Activated T-helper 1 cell treated with anti-CD3 and anti-CD28 coated beads, Interleukin-2, amount 50 U/mL, for 16 hours (primary cell): ENCODE measurements at places on chromosomes 12 and 14.
A peak's percentile ranks its signal among the peaks of the same experiment; 100 is the strongest.

DNA sequence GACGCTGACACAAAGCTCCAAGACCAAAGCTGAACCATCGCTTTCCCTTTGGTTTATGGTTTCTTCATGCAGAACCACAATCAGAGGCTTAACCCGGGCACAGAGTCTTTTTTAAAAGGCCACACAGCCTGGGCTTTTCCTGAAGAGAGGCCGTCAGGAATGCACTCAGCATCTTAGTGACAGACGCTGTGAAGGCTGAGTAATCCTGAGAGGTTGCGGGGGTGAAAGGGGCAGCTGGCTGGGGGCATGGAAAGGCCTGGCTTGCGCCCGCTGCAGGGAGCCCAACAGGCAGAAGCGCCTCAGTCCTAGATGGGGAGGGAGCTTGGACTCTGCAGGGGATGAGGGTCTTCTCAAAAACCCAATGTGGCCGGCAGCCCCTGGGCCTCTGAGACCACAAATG is 13.6 kb downstream of the CTDSP2 start:
- no peak for DNase-seq

GRCh38 chr12:69007101-69007854 is 74.3 kb upstream of the CPM start:
- no peak for DNase-seq

- DNase-seq: no peak
Measured at GRCh38 chr12:12229556-12230092, 37.2 kb downstream of the LRP6 start.

DNA sequence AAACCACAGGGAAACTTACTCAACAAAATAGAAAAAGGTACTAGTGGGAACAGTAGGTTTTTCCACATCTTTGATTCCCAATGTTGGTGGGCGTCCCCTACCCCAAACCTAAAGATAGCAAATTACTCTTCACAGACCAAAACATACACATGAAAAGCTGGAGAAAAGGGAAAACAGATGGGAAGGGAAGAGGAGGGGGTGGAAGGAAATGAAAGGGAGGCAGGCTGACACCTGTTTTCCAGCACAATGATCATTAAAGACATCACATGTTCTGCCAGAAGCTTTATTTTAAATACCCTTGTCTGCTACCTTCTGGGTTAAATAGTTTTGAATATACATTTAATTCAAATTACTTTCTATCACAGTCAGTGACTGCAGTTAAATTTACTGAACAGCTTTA is 1617.9 kb upstream of the SEL1L start:
- no peak for DNase-seq

- no peak for DNase-seq
Measured at GRCh38 chr14:95496111-95496681, 20.3 kb downstream of the SYNE3 start.

GRCh38 chr14:36091096-36091495 is 85.4 kb downstream of the PTCSC3 start:
- DNase-seq: no peak

GRCh38 chr12:12927211-12928079 is 24.5 kb downstream of the GPRC5D start:
- DNase-seq: peak; percentile 7

DNA sequence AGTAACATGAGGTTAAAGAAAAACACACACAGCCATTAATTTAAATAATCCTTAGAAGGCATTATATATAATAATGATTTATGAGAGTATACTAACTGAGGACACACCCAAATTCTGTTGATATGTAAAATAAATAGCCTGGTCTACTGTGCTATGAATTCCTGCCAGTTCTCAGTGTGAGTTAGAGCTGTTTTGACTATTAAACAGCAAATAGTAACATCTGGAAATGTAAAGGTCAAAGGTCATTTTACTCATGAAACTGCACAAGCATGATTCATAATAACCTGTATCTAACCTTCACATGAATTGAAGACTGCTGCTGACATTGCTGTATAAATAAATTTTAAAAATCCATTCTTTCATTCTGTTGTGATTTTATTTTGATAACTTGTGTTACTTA is 966.7 kb downstream of the SLC6A15 start:
- DNase-seq: no peak

GRCh38 chr14:61537563-61538463 is 157.5 kb upstream of the HIF1A start:
- DNase-seq: no peak

- no peak for DNase-seq
Measured at GRCh38 chr12:52791271-52792184, 4.4 kb downstream of the KRT3 start.

DNA sequence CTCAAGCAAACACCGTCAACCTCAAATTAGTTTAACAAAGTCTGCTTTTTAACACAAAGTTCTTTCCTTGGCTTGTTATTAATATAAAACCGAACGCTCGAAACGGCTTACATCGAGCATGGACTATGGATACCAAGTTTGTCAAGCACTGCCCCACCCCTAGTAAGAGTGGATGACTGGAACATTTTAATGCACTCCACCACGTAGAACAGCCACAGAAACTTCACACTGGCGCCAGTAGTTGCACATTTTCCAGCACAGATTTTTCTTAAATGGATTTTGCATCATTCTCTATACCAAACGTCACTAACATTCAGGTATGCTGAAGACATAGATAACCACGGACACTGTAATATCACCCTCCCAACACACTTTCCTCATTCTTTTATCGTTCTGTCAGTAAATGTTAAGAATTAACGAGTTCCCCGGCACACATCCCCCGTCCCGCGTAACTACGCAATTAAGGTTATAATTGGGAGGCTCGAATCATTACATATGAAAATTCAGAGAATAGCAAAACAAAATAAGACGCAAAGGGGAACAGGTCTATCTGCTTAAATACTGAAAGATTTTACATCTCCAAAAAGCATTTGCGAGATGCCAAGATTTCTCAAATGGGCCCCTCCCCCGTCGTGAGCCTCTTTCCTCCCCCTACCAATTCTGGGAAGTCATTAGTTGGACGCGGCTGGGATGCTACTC is 990 bp downstream of the FERMT2 start:
- DNase-seq: no peak

DNA sequence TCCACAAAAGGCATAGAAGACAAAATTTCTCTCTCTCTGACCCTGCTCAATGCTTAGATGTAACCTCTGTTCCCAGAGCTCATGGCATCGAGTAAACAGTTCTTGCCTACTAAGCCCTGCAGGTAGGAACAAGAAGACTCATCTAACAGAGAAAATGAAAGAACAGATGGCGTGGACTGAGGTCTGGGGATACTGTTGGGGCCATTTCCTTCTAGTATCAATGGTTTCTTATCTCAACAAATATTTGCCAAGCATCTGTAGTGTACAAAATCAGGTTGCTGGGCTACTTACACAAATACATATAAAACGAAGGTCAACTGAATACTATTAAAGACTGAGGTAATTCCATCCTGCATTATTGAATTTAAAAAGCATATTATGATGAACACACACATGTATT is 93.3 kb downstream of the RIMBP2 start:
- DNase-seq: no peak

DNA sequence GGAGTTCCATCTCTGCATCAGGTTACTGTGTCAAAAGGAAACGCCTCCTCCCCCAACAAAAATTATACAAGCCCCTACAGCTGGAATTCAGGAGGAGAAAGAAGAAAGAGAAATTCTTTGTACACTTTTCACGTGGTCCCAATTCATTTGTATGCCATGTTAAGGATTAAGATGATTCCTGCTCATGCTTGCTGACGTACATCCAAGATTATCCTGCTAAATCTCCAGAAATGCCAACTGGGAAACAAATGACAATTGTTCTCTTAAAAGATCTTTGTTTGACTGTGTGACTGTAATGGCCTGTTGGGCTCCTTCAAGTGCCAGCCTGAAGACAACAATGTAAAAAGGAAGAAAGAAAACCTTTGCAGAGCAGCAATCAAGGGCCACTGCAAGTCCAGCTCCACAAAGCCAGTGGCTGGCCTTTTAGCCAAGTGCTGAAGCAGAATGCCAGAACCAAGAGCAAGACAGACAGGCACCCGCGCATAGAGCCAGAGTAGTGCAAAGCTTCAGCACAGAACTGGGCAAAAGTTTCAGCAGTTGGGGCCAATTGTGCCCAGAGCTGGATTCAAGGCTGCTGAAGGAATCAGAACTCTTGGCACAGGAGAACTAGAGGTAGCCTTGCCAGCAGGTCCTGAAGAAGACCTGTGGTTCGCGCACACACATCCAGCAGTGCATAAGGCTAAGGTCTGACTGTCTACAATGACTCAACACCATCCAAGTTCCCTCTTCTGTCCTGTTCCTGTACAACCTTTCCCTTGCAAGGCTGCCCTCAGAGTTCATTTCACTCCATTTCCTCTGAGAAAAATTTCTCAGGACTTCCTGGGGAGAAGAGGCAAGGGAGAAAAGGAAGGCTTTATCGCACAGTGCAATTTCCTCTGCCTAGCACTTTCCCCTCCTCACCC is 209.7 kb upstream of the BMP4 start:
- DNase-seq: no peak

- DNase-seq: no peak
Measured at GRCh38 chr12:26162905-26163304, 32.5 kb upstream of the SSPN start.

- DNase-seq: no peak
Measured at GRCh38 chr12:42565633-42566032, 23.9 kb downstream of the PRICKLE1 start.

- DNase-seq: no peak
Measured at GRCh38 chr14:76753541-76754198, 7.6 kb upstream of the VASH1 start.

DNA sequence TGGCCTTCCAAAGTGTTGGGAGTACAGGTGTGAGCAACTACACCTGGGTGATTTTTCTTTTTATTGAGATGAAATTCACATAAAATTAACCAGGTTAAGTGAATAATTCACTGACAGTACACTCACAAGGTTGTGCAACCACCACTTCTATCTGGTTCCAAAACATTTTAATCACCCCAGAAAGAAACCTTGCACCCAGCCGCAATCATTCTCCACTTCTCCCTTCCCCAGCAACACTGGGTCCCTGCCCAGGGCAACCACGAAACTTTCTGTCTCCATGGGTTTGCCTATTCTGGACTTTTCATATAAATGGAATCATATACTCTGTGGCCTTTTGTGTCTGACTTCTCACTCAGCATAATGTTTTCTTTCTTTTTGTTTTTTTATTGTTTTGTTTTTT is 26.3 kb upstream of the MLXIP start:
- no peak for DNase-seq

- DNase-seq: no peak
Measured at GRCh38 chr14:51207621-51208020, 32.4 kb upstream of the TMX1 start.

DNA sequence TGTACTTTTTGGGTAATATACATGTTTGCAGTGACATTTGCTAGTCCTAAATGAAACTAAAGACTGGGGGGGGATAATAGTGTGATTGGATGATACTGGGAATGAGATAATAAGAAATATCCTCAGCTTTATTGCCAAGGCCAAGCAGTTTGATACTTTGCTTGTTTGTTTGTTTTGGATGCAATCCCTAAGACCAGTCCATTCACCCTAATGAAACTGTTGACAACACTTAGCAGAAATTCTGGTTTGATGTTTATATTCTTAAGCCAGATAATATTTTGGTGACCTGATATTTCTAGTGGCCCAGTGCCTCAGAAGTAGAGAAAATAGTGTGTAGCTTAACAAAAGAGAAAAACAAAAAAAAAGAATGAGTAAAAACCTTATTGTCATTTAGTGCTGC is 1.8 kb downstream of the PHC1 start:
- DNase-seq: no peak

DNA sequence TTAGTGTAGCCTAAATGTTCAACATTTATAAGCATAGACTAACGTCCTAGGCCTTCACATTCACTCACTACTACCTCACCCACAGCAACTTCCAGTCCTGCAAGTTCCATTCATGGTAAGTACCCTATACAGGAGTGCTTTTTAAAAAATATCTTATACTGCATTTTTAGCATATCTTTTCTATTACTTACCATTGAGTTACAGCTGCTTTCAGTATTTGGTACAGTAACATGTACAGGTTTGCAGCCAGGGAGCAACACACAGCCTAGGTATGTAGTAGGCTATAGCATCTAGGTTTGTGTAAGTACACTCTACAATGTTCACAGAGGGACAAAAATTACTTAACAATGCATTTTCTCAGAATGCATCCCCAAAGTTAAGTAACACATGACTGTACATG is 17.4 kb downstream of the IPO8 start:
- no peak for DNase-seq

- no peak for DNase-seq
Measured at GRCh38 chr12:27193854-27194544, 50.1 kb upstream of the STK38L start.

GRCh38 chr12:38417101-38417500 is 100.5 kb downstream of the ALG10B start:
- no peak for DNase-seq

DNA sequence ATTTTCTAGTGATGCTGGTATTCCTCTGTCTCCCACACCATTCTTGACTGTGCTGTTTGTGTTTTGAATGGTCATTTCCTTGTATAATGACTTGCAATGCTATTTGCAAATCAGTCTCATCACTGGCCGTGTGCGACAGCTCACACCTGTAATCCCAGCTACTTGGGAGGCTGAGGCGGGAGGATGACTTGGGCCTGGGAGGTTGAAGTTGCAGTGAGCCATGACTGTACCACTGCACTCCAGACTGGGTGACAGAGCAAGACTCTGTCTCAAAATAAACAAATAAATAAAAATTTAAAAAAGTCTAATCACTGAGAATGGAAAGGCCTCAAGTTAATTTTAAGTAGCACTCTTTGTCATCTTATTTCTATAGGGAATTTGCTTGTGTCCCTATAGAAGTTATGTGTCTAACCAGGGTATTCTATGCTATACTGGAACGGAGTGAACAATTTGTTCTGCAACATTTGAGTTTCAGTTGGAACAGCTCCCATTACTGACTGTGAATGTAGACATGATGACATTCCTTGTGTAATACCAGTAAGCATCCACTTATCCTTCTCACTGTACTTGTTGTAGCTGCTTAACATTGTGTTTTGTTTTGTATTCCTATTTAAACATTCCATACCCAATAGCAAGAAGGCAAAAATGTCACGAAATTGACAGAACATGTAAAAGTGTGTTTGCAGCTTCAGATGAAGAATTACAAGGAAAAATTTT is 126.3 kb downstream of the MGST1 start:
- no peak for DNase-seq

DNA sequence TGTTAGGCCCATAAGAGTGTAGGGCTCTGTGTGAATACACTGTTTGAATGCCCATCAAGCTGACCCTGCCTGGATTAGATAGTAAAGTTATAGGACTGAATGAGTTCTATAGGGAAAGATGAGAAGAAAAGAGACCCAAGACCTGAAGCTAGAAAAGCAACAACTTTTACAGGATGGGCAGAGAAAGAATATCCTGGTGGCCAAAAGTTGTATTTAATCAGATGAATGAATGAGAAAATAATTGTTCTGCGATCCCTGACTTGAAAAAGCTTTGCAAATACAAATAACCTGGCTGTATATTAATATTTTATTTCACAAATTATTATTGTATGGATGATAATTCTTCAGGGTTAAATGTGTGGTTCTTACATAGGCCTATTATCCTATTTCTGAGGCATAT is 2.8 kb upstream of the ANO6 start:
- DNase-seq: no peak

DNA sequence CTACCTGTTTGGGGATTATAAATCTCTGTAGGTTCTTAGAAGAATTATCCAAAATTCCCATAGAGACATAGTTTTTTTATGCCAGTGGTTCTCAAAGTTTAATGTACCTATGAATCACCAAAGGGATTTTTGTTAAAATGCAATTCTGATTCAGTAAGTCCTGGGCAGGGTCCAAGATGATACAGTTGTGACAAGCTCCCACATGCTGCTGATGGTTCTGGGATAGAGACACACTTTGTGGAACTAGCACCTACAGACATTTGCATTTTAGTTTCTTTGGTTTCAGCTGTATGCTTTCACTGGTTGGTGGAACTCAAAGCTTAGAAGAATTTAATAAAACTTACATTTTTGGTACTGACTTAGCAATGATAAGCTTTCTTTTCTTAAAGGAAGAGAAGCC is 80.4 kb downstream of the PTCSC3 start:
- DNase-seq: no peak
